ENCODE measurements at places on chromosomes 2 and 18.

- no peak for DNase-seq
Measured at GRCh38 chr18:58087928-58088690, 44.1 kb downstream of the NEDD4L start.

DNA sequence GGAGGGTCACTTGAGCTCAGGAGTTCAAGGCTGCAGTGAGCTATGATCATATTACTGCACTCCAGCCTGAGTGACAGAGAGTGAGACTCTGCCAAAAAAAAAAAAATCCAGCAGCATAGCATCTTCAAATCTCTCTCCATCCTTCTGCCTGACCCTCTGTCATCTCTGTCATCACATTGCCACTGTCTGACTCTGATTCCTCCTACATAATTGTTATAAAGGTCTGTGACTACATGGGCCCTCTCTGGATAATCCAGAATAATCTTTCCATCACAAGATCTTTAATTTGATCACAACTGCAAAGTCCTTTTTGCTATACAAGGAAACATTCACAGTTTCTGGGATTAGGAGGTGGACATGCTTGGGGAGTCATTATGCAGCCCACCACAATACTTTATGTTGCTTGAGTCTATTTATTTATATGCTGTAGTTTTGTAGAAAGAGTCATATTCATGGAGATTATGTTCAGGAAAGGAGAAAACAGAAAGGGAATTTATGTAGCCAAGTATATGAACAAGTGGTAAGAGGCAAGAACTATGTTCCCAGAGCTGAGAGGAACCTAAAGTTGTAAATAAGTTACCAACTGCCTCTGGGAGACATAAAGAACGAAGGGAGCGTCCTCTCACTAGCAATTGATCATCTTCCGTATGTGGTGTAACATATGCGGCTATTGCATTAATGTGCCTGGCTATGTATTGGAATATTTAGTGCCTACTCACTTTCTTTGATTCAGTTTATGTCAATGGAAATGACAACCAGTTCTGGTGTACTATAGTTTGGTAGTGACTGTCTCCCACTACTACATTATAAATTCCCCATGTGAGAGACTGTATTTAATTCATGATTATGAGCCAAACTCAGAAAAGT lies 21.5 kb downstream of the RND3 start:
- DNase-seq: no peak

DNA sequence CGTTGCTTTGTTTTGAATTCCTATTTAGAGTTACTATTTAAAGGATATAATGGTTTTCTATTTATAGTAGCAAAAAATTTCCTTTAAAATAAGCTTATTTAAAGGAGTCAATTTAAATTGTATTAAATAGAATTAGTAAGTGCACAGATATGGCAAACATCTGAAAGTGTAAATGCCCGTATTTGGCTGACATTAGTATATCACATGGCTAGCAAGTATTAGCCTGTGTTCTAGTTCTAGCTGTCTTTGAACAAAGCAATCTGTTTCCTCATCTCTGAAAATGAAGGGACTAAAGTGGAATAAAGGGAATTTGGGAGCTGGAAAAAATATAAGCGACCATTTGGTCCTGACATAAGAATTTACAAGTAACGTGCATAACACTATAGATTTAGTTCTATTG lies 32.2 kb downstream of the PELI1 start:
- DNase-seq: no peak

DNA sequence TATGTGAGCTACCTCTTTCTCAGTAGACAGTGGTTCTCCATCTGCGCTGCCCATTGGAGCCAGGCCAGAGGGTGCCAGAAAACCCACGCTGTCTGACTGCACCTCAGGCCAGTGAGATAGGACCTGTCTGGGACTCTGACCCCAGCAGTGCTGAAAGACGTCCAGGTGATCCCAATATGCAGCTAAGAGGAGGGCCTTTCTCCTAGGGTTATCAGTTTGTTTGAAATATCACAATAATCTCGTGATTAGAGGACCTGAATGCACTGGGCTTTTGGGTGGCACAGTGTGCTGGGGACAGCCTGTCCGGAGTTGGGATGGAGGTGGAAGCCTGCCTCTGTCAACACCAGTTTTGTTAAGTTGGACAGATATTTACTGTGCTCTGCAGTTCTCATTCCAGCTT lies 216.3 kb downstream of the LDLRAD4 start:
- no peak for DNase-seq

- DNase-seq: no peak
Measured at GRCh38 chr2:199606193-199606780, 148.5 kb upstream of the SATB2 start.

- no peak for DNase-seq
Measured at GRCh38 chr2:170717599-170717963, 2.4 kb downstream of the SP5 start.

GRCh38 chr2:225272173-225272572 lies 127.3 kb upstream of the NYAP2 start:
- no peak for DNase-seq

DNA sequence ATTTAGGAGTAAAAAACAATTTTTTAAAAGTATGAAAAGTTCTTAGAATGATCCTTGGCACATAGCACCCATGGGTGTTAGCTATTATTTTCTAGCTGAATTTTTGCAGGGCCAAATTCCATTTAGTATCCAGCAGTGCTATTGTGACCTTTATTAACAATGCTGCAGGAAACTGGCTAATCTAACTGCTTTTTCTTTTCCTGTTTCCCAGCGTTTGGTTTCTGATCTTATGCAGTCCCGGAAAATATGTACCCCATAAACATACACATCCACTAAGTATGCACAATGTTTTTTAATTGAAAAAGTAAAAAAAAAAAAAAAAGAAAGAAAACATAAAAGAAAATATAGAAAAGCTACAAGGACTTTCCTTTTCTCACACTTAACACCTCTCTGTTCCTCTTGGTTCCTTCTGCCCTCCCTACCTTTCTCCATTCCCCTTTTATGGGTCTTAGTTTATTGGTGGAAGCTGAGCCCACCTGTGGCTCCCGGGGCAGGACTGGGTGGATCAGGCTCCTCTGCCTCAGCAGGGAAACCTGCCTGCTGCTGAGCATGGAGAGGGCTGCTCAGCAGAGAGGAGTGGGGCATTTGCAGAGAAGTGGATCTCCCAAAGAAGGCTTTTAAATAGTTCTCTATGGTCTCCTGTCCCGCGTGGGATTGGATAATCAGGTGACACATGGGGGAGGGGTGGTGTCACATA lies 9.3 kb upstream of the SLC16A14 start:
- DNase-seq: no peak
